ENCODE measurements at places on chromosomes 6 and 20. TPM values are rescaled to one million over a fixed set of nuclear protein-coding genes. Genes with fewer than 3 reads are reported as not detected.

DNA sequence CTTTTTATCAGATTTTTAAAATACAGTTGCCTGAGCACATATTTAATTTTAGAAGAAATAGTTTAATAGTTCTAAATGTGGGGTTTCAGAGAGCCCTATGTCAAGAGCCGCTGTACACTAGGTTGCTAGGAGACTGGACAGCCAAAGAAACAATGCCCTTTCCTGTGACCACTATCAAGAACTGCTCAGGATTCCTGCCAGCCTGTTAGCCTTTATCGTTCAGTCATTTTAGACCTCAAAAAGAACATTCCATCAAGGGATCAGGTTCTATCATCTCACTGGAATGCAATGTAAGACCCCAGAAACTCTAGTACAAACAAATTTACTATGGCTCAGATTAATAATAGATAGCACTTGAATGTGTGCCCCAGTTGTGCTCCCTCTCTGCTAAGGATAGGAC, 181.2 kb upstream of the CCN2 start:
- DNase-seq: no peak
- H3K27me3 ChIP-seq: no peaks in the 10 kb centered on the region
- peaks cover 41% of the 10 kb centered on the region for H3K4me1 ChIP-seq
- H3K36me3 ChIP-seq: peaks cover 2% of the 10 kb centered on the region
- H3K4me3 ChIP-seq: no peak overlapping the region

Gene NHSL1
- 19.0 TPM for total RNA-seq

- no peak overlapping the region for H3K4me3 ChIP-seq
- no peak overlapping the region for H3K27ac ChIP-seq
- peaks cover 75% of the 10 kb centered on the region for H3K27me3 ChIP-seq
- DNase-seq: no peak
- H3K36me3 ChIP-seq: peaks cover 5% of the 10 kb centered on the region
- H3K4me1 ChIP-seq: peaks cover 26% of the 10 kb centered on the region
These were observed 1.6 kb upstream of the RNF39 start for GRCh38 chr6:30077218-30077617.

DNA sequence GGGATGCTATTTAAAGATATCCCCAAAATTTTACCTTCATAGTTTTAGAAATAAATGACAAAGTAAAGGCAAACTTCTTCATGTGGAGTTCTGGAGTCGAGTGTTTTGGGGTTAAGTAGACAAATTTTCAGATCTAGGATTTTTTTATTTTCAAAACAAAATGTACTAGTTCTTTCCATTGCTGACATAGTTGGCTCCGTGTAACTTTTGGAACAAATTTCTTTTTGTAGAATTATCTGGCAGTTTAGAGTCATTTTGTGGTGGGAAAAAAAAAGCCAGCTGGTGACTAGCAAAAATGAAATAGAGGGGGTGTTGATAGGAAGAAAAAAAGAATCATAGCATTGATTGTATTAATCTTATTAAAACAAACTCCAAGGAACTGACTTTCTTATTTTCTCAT, 131.6 kb upstream of the TCF21 start:
- H3K27ac ChIP-seq: no peak overlapping the region
- H3K4me1 ChIP-seq: peaks cover 59% of the 10 kb centered on the region
- DNase-seq: no peak
- H3K27me3 ChIP-seq: no peaks in the 10 kb centered on the region
- H3K4me3 ChIP-seq: no peak overlapping the region

Gene MTG2
- total RNA-seq: 30.7 TPM

DNA sequence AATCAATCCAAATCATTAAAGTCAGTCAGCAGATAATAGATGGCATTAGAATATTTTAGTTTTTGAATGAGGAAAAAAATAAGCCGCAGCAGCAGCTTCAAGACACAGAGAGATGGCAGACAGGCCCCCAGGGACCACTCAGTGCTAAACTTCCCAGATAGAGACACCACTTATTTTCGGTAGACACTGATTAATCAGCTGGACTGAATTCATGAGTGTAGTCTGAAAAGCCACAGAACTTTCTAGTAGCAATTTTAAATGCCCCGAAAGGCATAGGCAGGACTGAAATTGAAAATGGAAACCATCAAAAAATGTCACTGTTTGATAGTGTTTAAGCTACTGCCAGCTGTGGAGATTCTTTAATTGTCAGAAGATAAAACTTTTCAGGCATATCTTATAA, 3.1 kb upstream of the CLDN20 start:
- H3K27me3 ChIP-seq: no peaks in the 10 kb centered on the region
- peaks cover 19% of the 10 kb centered on the region for H3K4me1 ChIP-seq
- peaks cover 25% of the 10 kb centered on the region for H3K36me3 ChIP-seq

DNA sequence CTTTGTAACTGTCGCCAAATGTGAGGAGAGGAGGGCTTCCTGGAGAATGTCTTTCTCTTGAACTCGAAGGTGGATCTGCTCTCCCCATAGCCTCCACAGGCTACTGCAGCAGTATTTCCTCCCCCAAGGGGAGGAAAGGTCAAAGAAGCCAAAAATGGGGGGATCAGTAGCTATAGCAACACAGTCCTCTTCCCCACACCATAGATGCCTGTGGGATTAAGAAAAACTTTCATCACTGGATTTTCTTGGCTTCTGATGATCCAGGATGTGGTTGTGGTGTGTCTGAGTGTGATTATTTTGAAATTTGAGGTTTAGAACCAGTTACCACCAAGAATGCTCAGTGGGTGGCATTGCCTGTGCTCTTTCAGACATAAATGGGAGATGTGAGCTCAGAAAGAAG, 140.1 kb upstream of the SPACA1 start:
- no peaks in the 10 kb centered on the region for H3K36me3 ChIP-seq
- H3K4me3 ChIP-seq: no peak overlapping the region
- no peak for DNase-seq
- peaks cover 25% of the 10 kb centered on the region for H3K27me3 ChIP-seq

GRCh38 chr20:32449890-32450401, 91.8 kb downstream of the ASXL1 start:
- no peaks in the 10 kb centered on the region for H3K27me3 ChIP-seq
- no peak for DNase-seq
- H3K27ac ChIP-seq: peak overlapping the region; percentile 46
- H3K4me3 ChIP-seq: no peak overlapping the region
- H3K36me3 ChIP-seq: peaks cover 34% of the 10 kb centered on the region

- H3K36me3 ChIP-seq: no peaks in the 10 kb centered on the region
- no peaks in the 10 kb centered on the region for H3K27me3 ChIP-seq
- no peak for DNase-seq
- no peaks in the 10 kb centered on the region for H3K4me1 ChIP-seq
- H3K4me3 ChIP-seq: no peak overlapping the region
These were observed 139.9 kb upstream of the TSHZ2 start for GRCh38 chr20:52832151-52832774.

Gene PIGU
- total RNA-seq: 15.5 TPM

DNA sequence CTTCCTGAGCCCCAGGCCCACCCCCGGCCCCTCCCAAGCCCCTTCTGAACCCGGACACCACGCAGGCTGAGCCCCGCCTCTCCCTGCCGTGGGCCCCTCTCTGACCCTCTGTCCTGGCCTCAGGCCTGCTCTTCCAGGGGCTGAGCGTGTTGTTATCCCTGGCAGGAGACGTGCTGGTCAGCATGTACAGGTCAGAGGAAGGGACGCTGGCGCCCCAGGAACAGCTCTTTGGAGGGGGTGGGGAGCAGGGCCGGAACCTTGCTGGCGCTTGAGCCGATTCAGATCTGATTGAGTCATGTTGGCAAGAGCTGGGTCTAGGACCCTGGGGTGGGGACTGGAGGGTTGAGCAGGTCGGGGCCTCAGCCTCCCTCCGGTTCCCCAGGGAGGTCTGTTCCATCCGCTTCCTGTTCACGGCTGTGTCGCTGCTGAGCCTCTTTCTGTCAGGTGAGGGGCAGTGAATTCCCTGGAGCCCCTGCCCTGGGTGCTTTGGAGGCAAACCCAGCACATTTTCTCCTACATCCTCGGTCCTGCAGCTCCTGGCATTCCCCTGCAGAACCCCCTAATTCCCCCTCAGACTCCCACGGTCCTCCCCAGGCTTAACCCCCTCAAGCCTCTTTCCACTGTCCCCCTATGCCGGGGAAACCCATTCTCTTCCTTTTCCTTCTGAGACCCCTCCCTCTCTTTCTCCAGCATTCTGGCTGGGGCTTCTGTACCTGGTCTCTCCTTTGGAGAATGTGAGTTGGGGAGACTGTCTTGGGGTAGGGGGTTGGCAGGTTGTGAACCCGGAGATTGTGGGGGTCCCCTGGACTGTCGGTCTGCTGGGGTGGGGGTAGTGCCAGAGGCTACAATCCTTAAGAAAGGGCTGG, 2.0 kb downstream of the SPAG4 start:
- H3K4me3 ChIP-seq: peak overlapping the region; percentile 60
- H3K27ac ChIP-seq: peak overlapping the region; percentile 60
- peaks cover 34% of the 10 kb centered on the region for H3K4me1 ChIP-seq

DNA sequence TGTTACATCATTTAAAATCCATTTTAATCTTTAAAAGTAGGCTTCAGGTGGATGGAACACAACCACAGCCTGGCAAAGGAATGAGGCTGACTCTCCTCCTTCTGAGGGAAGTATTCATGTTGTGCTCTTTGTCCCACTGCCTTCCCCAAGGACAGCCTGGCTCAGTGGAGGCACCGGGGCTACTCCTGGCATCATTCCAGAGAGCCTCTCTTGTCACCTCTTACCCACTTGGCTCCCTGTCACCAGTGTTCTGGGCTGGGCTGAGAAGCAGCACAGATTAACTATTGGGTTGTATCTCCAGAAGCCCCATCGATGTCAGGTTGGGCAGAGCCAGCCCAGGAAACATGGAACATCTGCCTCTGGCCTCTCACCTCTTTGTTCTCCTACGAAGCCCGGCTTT, 10.7 kb upstream of the TP53INP2 start:
- H3K27me3 ChIP-seq: peaks cover 6% of the 10 kb centered on the region
- no peaks in the 10 kb centered on the region for H3K36me3 ChIP-seq
- no peaks in the 10 kb centered on the region for H3K4me1 ChIP-seq
- no peak for DNase-seq
- no peak overlapping the region for H3K4me3 ChIP-seq
- no peak overlapping the region for H3K27ac ChIP-seq

DNA sequence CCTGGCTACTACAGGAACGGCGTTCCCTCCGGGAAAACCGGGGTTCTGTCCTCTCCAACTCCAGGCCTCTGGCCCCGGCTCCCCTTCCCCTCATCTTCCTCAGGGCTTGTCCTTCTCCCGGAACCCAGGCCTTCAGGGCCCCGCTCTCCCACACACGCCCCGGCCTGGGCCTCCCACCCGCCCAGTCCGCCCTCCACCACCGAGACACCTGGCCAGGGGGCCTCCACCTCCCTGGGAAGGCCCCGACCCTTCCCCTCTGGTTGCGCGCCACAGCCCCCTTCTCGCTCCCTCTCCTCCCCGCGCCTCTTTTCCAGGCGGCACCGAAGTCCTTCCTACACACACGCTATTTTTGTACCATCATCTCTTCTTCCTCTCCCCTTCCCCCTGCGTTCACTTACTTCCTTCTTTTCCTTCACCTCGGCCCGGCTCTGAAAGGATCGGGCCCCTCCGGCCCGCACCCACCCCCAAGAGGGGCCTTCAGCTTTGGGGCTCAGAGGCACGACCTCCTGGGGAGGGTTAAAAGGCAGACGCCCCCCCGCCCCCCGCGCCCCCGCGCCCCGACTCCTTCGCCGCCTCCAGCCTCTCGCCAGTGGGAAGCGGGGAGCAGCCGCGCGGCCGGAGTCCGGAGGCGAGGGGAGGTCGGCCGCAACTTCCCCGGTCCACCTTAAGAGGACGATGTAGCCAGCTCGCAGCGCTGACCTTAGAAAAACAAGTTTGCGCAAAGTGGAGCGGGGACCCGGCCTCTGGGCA, 1.3 kb upstream of the SIRPA start:
- DNase-seq: no peak
- peaks cover 21% of the 10 kb centered on the region for H3K4me1 ChIP-seq

Gene THBS2
- total RNA-seq: 687 TPM

DNA sequence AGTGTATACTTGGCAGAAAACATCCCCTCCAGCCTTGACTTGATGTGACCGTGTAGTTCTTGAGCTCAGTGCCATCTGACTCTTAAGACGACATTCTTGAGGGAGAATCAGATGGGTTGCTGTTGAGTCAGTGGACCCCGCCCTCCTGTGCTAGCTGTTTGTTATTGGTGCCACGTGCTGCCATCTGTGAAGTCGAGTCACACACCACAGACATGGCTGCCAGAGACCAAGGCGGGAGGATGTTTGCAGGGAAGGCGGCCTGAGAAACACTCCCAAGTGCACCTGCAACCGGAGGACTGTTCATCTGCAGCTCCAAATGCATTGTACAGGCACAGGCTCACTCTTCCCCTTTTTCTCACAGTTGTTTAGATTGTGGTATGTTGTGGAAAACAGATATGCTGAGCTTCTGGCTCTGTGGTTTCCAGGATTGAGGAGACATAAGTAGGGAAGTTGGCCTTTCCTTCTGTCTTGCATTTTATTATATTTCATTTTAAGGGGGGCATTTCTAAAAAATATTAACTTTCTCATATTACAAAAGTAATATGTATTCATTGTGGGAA, 345.3 kb upstream of the ZFP64 start:
- no peaks in the 10 kb centered on the region for H3K36me3 ChIP-seq
- no peak for DNase-seq
- H3K27ac ChIP-seq: no peak overlapping the region
- no peaks in the 10 kb centered on the region for H3K4me1 ChIP-seq
- H3K27me3 ChIP-seq: no peaks in the 10 kb centered on the region

DNA sequence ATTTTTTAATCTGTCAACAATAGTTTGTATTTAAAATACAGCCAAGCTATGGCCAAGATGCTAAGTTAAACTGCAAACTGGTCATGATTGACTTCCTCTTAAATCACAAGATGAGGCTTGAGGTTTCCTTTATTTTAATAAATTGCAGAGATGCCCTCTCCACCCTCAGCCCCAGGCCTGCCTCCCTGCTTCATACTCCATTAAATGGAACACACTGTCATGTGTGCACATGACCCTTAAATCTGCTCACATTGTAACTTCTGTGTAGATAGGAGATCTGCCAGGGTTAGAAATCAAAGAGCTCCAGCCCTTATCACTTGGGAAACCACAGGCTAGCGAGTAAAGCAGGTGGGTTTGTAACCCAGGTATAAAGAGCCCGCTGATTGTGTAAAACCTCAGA, 20.8 kb downstream of the DUSP22 start:
- DNase-seq: no peak
- peaks cover 3% of the 10 kb centered on the region for H3K36me3 ChIP-seq
- H3K4me3 ChIP-seq: no peak overlapping the region
- no peak overlapping the region for H3K27ac ChIP-seq
- no peaks in the 10 kb centered on the region for H3K27me3 ChIP-seq

DNA sequence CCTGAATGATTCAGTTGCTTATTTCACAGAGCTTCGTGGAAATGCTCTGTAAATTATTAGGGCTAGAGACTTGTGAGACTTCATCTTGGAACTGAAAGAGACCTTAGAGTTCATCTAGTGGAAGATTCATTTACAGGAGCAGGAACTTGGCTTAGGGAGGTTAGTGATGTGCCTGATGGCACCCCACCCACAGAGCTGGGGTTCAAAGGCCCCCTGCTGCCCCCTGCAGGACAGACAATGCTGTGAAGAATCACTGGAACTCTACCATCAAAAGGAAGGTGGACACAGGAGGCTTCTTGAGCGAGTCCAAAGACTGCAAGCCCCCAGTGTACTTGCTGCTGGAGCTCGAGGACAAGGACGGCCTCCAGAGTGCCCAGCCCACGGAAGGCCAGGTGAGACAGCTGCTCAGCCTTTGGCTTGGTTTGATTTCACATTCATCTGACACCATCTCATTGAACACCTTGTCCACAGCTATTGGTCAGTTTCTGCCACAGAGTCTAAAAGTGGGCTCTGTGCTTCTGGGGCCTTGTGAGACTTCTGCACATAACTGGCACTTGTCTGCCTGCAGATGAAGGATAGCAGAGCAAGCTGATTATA, 25.1 kb downstream of the MYBL2 start:
- H3K27me3 ChIP-seq: no peaks in the 10 kb centered on the region
- no peak overlapping the region for H3K27ac ChIP-seq
- DNase-seq: no peak
- no peaks in the 10 kb centered on the region for H3K36me3 ChIP-seq
- H3K4me3 ChIP-seq: no peak overlapping the region

Measured in osteocyte (in vitro differentiated cells).